Activated CD4-positive, alpha-beta T cell treated with anti-CD3 and anti-CD28 coated beads, Interleukin-2, Interleukin-6, amounts not matched to agents 100 ng/mL and 50 ng/mL, durations not matched to agents 16 hours and 8 hours (primary cell): ENCODE measurements at places on chromosomes 5 and 9.
A peak's percentile ranks its signal among the peaks of the same experiment; 100 is the strongest.

- DNase-seq, result peak; percentile 76
Observed at GRCh38 chr5:35919191-35919590, 19.2 kb downstream of the CAPSL start.

DNA sequence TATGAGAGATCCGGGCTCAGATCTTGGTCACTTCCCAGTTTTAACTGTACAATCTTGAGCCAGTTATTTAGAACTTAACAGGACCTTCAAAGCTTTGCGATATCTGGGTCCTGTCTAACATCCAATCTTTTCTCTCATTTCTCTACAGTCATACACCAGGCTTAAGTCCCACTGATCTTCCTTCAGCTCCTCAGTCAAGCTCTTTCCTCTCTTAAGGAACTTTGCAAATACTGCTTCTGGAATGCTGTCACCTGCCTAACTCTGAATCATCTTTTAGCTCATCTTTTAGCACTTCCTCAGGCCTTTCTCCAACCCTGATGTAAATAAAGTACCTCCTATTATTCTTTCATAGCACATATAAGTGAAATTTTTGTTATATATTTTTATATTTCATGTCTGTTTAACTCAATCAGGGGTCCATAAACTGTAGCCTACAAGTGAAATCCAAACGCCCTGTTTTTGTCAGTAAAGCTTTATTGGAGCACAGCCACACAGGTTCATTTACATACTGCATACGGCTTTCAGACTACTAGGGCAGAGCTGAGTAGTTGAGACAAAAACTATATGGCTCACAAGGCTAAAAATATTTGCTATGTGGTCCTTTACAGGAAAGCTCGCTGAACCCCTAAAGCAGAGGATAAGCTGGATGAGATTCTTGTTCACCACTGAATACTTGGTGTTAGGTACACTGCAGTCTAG, 63.5 kb downstream of the MEF2C start:
- no peak for DNase-seq

- DNase-seq, result peak; percentile 52
Observed at GRCh38 chr5:54944364-54944763, 41.0 kb downstream of the ESM1 start.

DNA sequence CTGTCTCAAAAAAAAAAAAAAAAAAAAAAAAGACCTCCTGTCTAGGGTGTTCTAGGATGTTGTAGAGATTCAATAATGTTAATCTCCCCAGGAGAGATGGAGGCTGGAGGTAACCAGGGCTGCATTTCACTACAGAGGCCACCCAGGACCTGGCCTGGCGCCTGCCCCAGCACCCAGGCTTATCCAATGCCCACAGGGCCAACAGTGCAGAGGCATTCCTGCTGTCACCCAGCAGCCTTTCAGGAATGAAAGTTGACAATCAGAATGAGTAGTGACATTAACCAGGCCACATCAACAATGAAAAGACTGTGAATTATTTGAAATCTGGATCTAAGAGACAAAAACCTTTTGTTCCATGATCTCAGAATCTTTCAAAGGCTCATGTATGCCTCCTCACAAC, 36.2 kb upstream of the GABRP start:
- no peak for DNase-seq

- peak; percentile 36 for DNase-seq
Observed at GRCh38 chr9:26723486-26723885, 169.1 kb downstream of the CAAP1 start.

GRCh38 chr9:93091056-93091452, 5.0 kb upstream of the CARD19 start:
- DNase-seq, result no peak
